ENCODE measurements at places on chromosomes 12 and 14. TPM values are rescaled to one million over a fixed set of nuclear protein-coding genes. Genes with fewer than 3 reads are reported as not detected.
A peak's percentile ranks its signal among the peaks of the same experiment; 100 is the strongest.

FAM181A gene
- not detected for total RNA-seq

MORN3 gene
- 0.18 TPM for total RNA-seq

LYZ gene
- total RNA-seq, result not detected

AICDA gene
- total RNA-seq, result 38.5 TPM

FOXG1 gene
- not detected for total RNA-seq

TAS2R20 gene
- total RNA-seq, result 2.3 TPM

KCNMB4 gene
- total RNA-seq, result 8.7 TPM

SPTB gene
- not detected for total RNA-seq

PTPRQ gene
- total RNA-seq, result not detected

PRH2 gene
- total RNA-seq, result not detected

TRPV4 gene
- not detected for total RNA-seq

RABGGTA gene
- total RNA-seq, result 27.3 TPM

GRCh38 chr14:80504781-80505180 is 293.5 kb upstream of the DIO2 start:
- DNase-seq, result no peak

DNA sequence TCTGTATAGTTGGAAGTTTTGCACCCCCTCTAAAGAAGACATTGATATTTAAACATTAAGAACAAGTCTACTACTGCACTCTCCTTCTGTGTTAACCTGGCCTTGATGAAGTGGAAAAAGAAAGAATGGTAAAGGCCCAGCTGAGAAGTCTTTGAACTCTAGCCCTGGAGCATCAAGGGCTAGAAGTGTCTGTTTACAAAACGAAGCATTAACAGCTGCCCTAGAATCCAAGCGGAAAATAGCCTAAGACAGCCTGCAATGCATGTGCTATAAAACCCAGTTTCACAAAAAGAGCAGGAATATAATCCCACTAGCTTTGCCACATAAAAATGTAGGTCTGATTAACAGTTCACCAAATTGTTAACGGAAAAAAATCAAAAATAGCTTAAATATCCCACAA is 60.5 kb downstream of the NUMB start:
- no peak for DNase-seq

- DNase-seq, result no peak
Measured at GRCh38 chr14:32470161-32470715, 141.1 kb downstream of the AKAP6 start.

- DNase-seq, result no peak
Measured at GRCh38 chr12:66661357-66661756, 17.5 kb downstream of the GRIP1 start.

- DNase-seq, result no peak
Measured at GRCh38 chr12:78880078-78880477, 15.5 kb downstream of the SYT1 start.

- no peak for DNase-seq
Measured at GRCh38 chr12:49223590-49224369, 34.9 kb upstream of the TUBA1A start.

DNA sequence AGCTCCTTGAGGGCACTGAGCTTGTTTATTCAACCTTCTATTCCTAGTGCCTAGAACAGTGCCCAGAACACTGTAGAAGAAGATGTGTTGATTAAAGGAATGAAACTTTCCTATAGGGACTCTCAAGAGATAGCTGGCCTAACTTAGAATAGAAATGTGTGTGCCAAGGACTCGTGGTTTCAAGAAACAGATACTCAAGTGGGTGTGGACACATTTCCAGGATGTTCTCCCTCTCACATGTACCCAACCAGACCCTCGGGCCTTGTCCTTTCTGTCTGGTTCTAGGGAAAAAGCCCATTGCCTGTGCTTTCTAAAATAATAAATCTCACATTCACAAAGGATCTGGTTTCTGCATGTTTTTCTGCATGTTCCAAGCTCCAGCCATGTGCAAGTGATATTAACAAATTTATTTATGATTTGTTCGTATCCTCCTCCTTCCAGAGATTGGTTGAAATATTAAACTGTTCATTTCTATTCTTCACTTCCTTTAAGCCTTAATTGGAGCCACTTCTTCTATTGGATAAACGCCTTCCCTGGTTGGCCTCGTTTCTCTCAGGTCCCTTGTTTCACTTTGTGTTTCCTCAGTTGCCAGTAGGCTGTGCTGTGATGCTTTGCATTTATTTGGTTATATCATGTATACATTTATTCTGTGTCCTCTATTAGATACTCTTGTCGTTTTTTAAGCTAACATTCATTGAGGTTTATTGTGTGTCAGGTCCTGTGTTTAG is 89.8 kb downstream of the CRADD start:
- no peak for DNase-seq

GRCh38 chr14:50797250-50798047 is 33.5 kb downstream of the NIN start:
- no peak for DNase-seq

- DNase-seq, result no peak
Measured at GRCh38 chr14:21043387-21043973, 1.3 kb downstream of the RNASE7 start.

DNA sequence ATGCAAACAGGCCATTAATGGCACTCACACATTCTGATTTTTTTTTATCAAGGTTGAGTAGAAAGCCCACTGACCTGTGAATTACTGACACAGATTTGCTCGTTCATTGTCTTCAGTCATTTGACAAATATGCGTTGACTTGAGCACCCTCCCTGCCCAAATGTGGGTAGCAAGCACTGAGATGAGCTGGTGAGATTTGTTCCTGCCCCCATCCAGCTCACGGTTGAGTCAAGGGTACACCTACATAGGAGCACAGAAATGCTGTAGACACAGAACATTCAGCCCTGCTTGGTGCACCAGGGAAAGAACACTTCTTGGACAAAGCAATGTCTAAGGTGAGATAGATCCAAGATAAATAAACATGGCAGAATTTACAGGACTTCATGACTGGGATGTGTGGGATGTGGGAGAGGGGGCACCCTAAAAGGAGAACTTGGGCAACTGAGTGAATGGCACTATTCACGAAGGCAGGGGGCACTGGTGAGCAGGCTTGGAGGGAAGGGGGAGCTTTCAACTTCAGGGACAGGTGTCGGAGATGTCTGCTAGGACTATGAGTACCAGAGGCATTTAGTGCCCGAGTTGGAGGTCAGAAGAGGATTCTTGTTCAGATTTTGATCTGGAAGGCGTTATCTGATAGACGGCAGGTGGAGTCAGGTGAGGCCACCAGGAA is 213.4 kb downstream of the VRK1 start:
- no peak for DNase-seq

DNA sequence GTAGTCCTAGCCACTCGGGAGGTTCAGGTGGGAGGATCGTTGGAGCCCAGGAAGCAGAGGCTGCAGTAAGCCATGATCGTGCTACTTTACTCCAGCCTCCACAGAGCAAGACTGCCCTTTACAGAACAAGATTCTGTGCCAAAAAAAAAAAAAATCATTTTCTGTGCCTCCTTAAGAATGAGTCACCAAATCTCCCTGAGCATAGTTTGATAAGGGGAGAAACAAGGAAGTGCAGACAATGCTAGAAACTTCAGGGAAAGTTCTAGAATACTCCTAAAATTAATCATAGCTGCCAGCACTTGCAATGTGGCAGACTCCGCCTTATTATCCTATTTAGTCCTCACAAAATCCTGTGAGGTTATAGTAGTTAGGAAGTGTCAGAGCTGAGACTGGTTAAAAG is 74.5 kb downstream of the KCNK10 start:
- no peak for DNase-seq

- DNase-seq, result peak; percentile 32
Measured at GRCh38 chr12:49549735-49550692, 11.2 kb downstream of the KCNH3 start.

DNA sequence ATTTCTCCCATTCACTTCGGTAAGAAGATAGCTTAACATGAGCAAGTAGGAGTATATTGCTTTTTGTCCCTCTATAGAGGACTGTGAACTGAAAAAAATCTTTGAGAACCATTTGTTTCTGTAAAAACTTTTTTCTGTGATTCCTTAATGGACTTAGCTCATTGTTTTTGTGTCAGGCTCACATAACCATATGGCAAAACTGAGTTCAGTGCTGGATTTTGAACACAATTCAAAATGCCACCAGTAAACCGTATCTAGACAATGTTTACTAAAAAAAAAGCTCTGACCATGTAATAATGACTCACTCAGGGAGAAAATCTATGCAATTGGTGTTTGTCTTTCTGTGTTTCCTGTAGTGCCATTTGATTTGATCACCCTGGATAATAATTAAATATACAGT is 5.2 kb downstream of the TRHDE start:
- DNase-seq, result no peak

DNA sequence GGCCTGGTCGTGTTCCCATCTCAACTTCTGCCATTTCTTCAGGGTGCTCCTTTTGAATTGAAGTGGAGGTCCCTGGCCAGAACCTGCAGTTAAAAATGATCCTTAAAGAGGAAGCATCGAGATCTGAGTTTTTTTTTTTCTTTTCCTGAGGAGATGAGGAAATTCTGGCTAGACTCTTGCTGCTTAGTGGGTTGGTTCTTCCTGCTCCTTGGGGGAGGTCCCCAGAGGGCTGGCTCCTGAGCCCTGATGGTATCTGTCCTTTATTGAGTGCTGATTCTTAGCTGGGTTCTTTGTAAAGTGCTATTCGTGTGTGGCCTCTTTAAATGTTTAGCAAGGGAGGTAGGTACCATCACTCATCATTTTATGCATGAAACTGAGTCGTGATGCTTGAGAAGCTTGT is 11.7 kb downstream of the PELI2 start:
- DNase-seq, result no peak

GRCh38 chr12:75781532-75782046 is 250.0 kb downstream of the PHLDA1 start:
- no peak for DNase-seq

DNA sequence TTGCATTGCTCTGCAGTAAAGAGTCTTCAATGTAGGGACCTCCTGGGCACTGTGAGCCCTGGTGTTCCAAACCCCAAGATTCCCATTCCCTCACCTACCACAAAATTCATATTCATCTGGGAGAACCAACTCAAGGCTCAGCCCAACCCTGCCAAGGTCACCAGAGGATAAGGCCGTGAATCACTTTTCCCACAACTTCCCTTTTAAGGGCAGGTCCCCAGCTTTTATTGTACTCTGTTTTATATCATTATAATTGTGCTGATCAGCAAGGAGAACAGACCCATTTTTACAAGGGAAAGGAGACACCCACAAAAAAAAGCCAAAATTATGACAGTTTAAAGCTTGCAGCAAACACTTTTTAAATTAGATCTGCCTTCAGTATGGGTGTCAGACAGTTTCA is 363.0 kb upstream of the FKBP4 start:
- DNase-seq, result no peak

- DNase-seq, result peak; percentile 77
Measured at GRCh38 chr12:56631790-56632700, 1.9 kb upstream of the BAZ2A start.

DNA sequence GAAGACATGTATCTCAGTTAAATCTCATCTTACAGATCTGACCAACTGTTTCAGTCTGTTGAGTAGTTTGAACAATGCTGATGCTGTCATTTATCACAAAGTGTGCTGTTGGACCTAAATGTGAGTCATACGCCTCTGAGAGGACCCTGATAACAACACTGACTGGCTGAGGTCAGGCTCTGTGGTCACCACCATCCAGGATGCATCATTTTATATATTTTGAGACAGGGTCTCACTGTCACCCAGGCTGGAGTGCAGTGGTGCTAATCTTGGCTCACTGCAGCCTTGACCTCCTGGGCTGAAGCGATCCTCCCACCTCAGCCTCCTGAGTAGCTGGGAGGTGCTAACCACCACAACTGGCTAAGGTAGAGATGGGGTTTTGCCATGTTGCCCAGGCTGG is 181.0 kb upstream of the RGS6 start:
- DNase-seq, result no peak

DNA sequence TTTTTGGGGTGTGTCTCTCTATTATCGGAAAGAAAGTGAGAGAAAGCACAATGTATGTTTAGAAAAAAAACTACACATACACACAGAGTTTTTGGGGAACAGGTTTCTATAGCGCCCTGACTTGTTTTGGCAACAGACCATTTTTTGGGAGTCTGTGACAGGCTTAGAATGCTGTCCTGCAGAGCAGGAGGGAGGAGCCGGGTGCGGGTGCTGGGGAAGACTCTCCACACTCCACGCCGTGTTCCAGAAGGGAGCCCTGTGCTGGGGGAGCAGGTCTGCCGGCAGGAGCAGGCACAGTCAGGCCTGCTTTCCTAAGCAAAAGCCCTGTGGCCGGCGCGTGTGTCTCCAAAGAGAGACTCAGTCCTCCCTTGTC is 26.5 kb downstream of the CD9 start:
- DNase-seq, result no peak

- peak; percentile 60 for DNase-seq
Measured at GRCh38 chr12:18250313-18250916, 10.9 kb upstream of the PIK3C2G start.

- DNase-seq, result peak; percentile 65
Measured at GRCh38 chr12:121799842-121800693, 3.7 kb upstream of the SETD1B start.

GRCh38 chr12:89238593-89238992 is 113.7 kb downstream of the DUSP6 start:
- no peak for DNase-seq

DNA sequence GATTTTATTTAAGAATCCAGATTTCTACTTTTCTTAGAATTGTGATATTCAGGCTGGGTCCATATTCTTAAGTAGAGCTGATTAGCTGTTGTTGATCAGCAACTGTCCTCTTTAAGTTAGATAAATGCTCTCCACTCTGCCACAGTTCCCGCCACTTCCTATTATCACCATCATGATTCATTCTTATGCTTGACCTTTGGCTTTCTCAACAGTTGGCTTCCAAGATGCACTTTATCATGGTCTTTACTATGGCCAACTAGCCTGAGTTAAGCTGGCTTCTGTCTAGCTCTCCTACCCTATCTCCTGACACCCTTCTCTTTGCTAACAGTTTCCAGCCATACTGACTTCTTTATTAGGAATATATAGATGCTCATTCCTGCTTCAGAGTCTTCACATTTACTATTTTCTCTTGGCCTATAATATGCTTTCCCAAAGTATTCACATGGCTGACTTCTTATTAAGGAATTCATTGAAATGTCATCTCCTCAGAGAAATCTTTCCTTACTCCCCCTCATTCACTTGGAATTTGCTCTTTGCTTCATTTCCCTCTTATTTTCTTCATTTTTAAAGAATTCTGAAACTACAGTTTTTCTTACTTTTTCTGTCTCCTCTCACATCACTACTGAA is 149.0 kb upstream of the IGF1 start:
- DNase-seq, result no peak

- DNase-seq, result no peak
Measured at GRCh38 chr14:22837114-22837749, 847 bp downstream of the MMP14 start.

DNA sequence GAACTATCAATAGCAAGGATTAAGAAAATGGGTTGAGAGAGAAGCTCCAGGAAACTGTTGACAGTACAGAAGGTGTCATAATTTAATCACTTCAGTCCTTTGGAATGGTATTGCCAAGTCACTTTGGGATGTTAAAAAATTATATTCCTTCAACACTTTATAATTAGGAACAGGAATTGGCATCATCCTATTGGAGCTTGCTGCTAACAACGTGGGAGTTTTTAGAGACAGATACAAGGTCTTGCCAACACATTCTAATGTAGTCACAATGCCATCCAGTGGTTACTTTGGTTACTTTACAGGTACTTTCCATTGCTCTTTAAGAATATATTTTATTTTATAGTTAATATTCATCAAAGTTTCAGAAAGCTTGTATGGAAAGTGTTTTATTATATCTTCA is 310.1 kb downstream of the SYT1 start:
- DNase-seq, result peak; percentile 4

- DNase-seq, result no peak
Measured at GRCh38 chr14:72565149-72565559, 328.7 kb downstream of the DPF3 start.

GRCh38 chr14:97697772-97698171 is 900.6 kb downstream of the VRK1 start:
- no peak for DNase-seq

GRCh38 chr14:102928412-102929240 is 6.2 kb downstream of the AMN start:
- DNase-seq, result peak; percentile 67

Data from OCI-LY7 (cell line).